ENCODE measurements at places on chromosomes 3 and 15.

DNA sequence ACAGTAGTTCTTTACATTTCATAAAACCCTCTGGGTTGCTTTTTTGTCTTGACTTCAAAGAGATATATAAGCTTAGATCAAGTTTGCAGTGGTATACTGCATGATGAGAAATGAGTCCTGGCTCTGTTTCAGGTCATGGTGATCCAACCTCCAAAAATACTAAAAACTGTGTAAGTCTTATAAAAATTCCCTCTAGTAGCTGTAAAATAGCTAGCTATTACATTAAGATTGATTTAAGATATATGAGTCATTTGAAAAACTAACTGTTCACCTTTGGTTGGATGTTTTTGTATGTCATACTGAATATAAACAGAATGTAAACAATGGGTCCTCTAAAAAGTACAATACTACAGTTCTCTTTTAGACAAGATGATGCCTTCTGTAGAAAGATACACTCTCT lies 879.2 kb downstream of the ROBO1 start:
- DNase-seq, result no peak

GRCh38 chr3:86990012-86990733 lies 776 bp downstream of the VGLL3 start:
- DNase-seq, result peak; percentile 63

GRCh38 chr3:186239321-186239720 lies 122.7 kb downstream of the DGKG start:
- peak; percentile 45 for DNase-seq

DNA sequence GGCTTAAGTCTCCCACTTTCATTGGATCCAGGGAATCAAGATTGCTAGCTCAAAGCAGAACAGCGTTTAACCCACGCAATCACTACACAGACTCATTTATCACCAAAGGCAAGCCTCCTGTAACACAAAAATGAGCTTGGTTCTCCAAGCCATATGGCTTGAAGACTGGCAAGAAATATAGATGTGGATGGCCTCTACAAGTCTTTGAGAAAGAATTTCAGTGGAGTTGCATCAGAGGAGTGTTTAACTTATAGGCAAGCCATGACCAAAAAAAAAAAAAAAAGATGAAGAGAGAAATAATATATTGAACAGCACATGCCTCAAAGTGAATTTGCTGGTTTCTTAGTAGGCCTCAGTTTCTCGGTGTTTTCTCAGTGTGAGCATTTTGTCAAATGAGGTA lies 27.3 kb downstream of the PDZRN3 start:
- no peak for DNase-seq

- DNase-seq, result no peak
Measured at GRCh38 chr3:128405554-128406277, 61.0 kb downstream of the DNAJB8 start.

GRCh38 chr3:175258763-175259162 lies 399.6 kb downstream of the NAALADL2 start:
- peak; percentile 2 for DNase-seq

GRCh38 chr15:42275780-42276391 lies 2.7 kb upstream of the TMEM87A start:
- DNase-seq, result peak; percentile 63

- no peak for DNase-seq
Measured at GRCh38 chr3:156581033-156581432, 26.1 kb upstream of the SSR3 start.

Data from SW480 (cell line).